ENCODE measurements at places on chromosomes 11 and 22.

- no peak for DNase-seq
Observed at GRCh38 chr11:34238533-34238932, 119.3 kb downstream of the ABTB2 start.

GRCh38 chr11:123365955-123366354, 64.1 kb upstream of the GRAMD1B start:
- DNase-seq = no peak

DNA sequence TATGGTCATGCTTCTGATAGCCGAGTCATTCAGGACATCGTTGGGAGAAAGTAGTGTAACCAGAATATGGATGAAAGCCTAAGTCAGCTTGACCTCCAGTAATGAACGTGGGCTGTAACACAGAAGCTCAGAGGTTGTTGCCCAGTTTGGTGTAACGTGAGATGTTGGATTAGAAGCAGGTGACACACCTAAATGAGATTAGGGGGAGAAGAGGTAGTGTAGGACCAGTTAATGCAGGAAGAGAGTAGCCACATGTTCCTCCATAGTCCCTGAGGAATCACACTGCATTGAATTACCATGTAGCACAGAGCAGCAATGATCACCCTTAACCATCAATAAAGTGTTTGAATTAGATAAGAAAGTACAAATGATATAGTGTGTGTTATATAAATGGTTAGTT, 20.4 kb downstream of the FBXO7 start:
- DNase-seq = no peak

DNA sequence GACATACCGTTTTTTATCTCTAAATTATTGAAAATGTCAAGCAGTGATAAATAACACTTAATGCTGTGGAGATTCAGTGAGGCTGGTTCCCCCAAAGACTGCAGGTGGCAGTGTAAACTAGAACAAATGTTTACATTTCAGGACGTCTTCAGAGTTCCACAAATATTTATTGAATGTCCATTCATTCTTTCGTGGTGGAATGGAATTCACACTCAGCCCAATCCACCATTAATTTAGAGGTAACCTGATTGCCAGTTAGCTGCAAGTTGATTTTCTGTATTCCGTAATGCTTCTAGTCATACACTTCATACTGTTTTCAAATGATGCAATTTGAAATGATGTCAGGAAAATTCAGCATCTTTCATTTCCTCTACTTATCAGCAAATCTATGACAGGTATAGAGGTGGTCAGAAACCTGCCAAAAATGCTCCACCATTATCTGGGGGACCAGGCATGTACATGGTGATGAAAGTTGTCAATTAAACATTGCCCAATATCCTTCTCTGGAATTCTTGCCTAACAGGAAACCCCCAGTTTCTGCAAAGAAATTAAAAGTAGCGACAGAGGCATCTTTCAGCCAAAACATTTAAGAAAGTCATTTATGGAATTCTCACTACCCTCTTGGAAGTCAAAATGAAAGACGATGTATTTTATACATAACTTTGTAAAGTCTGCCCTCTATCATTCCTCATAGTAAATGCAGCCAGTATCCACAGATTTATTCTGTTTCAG, 94.3 kb upstream of the BMAL1 start:
- DNase-seq = no peak

- DNase-seq = no peak
Observed at GRCh38 chr22:19818324-19819207, 36.1 kb downstream of the GNB1L start.

DNA sequence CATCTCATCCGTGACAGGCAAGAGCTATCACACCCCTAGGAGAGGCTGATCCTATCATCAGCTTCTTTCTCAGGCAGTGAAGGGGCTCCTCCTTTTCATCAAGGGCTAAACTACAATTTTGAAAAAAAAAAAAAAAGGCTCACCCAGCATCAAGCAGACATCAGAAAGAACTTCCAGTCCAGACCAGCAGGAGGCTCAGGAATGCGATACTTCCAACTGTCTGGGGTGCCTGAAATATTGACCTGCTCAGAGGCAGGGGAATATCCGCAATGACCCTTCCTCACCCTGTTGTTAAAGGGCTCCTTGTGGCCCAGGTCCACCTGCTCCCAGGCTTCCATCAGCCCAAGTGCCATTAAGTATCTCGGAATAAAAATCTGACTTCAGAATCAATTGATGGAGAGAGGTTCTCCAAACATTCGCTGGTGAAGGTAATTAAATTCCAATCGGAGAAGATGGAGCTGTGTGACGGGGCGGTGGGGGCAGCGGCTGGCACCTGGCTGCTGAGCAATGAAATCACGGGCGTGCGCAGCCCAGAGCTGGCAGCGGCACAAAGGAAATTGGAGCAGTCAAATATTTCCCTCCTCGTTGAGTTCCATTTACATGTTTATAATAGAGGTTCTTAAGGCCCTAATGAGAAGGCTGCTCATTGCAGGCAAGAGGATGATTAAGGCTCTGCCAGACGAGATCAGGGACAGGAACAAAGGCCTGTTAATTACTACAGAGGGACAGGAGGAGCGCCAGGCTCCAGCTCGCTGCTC, 69.0 kb upstream of the THY1 start:
- DNase-seq = no peak

DNA sequence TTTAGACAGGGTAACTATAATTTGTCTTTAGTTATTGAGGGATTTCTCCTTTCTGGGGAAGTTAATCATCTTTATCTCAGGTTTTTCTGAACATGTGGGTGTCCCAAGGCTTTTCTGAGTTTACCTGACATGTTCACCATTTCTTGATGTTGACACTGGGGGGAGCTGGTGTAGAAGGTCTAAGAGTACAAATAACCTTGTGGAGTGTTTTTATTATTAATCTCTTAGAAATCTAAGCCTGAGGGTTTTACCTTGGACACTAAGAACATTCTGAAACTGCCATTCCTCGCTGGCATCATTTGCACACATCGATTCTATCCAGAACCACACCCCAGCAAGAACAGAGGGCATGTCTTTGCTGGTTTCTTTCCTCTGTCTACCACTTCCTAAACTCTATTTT, 15.6 kb upstream of the C11orf91 start:
- DNase-seq = no peak

GRCh38 chr11:131583938-131584337, 213.5 kb downstream of the NTM start:
- DNase-seq = no peak

All from thoracic aorta (tissue), 2 donors.